Neural crest cell (in vitro differentiated cells): ENCODE measurements at places on chromosomes 13 and 19. TPM values are rescaled to one million over a fixed set of nuclear protein-coding genes. Genes with fewer than 3 reads are reported as not detected.

The PRR22 gene
- total RNA-seq: 6.7 and 6.8 TPM in 2 replicates

The MAP1S gene
- 91.8 and 93.4 TPM in 2 replicates for total RNA-seq

The TMEM145 gene
- 18.4 and 19.4 TPM in 2 replicates for total RNA-seq

The SULT2A1 gene
- total RNA-seq: not detected in 2 replicates

The ATP8B3 gene
- 1.1 and 1.5 TPM in 2 replicates for total RNA-seq

The ADAMTSL5 gene
- not detected in 2 replicates for total RNA-seq

The CEACAM4 gene
- total RNA-seq: not detected in 2 replicates

The VASP gene
- total RNA-seq: 46.1 and 49.9 TPM in 2 replicates

The CCDC70 gene
- not detected in 2 replicates for total RNA-seq

The TBXA2R gene
- total RNA-seq: 0.23 and 0.52 TPM in 2 replicates

The SULT2B1 gene
- not detected in 2 replicates for total RNA-seq

The NHLRC3 gene
- 23.9 and 24.4 TPM in 2 replicates for total RNA-seq

The GRIK5 gene
- 3.7 and 3.8 TPM in 2 replicates for total RNA-seq

The ZNF836 gene
- total RNA-seq: 11.6 and 11.9 TPM in 2 replicates

The ZNF180 gene
- 14.6 and 16.2 TPM in 2 replicates for total RNA-seq

The POLR1G gene
- 11.7 and 12.8 TPM in 2 replicates for total RNA-seq

The U2AF2 gene
- total RNA-seq: 342 and 365 TPM in 2 replicates

The C19orf18 gene
- total RNA-seq: 1.2 and 1.5 TPM in 2 replicates

The FFAR2 gene
- total RNA-seq: not detected in 2 replicates

The FAM124A gene
- total RNA-seq: 3.7 and 3.8 TPM in 2 replicates

The RGL3 gene
- 0.30 and 0.55 TPM in 2 replicates for total RNA-seq

The ZNF471 gene
- total RNA-seq: not detected in 2 replicates
